ENCODE measurements at places on chromosomes 12 and 14.

GRCh38 chr12:74732826-74733225 is 195.2 kb downstream of the ATXN7L3B start:
- DNase-seq = no peak

- no peak for DNase-seq
Observed at GRCh38 chr12:75976913-75977312, 54.7 kb downstream of the PHLDA1 start.

- DNase-seq = no peak
Observed at GRCh38 chr12:2832550-2833127, 2.2 kb downstream of the NRIP2 start.

DNA sequence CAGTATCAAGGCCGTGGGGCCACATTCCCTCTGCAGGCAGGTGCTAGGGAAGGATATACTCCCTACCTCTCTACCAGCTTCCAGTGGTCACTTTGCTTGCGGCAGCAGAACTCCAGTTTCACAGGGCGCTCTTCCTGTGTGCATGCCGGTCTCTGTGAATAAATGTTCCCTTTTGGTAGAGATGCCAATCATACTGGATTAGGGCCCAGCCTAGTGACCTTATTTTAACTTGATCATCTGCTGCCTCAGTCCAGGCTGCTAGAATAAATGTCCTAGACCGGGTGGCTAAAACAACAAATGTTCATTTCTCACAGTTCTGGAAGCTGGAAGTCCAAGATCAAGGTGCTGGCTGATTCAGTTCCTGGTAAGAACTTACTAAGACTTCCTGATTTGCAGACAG is 198.8 kb upstream of the TMEM132C start:
- no peak for DNase-seq

DNA sequence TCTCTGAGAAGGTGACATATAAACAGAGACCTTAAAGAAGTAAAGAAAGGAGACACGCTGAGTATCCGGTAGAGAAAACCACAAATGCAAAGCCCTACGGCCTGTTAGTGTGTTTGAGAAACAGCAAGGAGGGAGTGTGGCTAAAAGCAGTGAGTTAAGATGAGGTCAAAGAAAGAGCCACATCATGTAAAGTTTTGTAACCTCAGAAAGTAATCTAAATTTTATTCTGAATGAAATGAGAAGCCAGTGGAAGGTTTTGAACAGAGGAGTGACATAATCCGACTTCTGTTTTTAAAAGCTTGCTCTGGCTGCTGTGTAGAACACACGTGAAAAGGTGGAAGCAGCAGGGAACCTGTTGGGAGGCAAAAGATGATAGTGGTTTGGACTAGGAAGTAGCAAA is 32.6 kb downstream of the PPP2R5E start:
- DNase-seq = no peak

DNA sequence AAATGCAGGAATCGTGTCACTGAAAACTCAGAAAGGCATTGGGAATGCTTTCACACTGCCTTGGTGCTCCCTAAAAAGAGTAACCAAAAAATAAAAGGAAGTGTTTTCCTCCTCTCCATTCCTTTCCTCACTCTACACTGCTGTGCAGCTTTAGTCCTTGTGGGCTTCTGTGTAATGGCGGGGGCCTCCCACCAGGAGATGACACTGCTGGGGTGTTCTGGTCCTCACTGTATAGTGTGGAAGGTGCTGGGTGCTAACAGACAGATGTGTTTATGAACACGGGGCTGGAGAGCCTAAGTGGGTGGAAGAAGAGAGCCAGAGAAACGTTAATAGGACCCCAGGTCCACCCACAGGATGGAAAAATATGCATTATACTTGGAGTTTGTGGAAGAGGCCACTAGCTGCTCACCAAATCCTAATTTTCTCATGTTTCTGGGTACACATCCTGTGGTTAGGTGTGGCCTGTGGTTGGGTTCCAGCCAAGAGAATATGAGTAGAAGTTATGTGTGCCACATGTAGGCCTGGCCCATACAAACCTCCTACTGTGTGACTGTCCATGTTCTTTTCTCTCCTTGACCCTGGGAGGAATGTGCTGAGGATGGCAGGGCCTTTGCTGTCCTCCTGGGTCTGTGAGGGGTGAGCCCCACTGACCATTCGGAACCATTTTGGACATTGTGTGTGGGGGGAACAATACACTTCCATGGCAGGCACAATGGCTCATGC is 14.0 kb upstream of the C1S start:
- DNase-seq = no peak

DNA sequence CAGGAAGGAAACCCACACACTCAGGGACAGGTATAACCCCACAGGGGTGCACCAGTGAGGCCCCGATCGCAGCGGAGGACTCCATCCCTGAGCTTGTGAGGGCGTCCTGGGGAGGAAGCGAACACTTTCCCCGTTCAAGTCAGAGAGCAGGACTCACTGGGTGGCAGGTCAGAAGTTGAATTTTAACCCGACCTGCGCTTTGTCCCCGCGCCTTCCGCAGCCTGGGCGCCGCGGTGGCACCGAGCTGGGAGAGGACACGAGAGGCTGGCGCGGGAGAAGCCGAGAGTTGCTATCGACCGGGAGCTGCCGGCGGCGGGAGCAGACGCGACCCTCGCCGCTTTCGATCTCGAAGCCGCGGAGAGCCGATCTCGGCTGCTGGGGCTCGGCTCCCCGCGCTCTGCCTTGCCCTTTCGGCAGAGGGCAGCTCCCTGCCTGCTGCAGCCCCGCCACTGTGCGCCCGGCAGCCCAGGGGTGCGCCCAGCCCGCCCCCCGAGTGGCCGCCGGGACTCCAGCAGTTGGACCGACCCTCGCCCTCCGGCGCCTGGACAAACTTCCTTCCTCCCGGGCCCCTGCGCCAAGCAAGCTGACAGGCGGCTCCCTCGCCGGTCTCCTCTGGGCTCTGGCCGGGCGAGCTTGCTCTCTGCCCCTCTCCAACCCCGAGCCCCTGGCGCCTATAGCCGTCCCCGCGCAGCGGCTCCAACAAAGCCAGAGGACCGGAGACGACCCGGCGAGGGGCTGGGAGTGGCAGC is 918 bp downstream of the LIN7A start:
- DNase-seq = peak; percentile 62

GRCh38 chr14:55103005-55103640 is 25.9 kb upstream of the LGALS3 start:
- DNase-seq = peak; percentile 98
